HFFc6 (cell line): ENCODE measurements at places on chromosomes 5 and 9. TPM values are rescaled to one million over a fixed set of nuclear protein-coding genes. Genes with fewer than 3 reads are reported as not detected.

- H3K4me3 ChIP-seq, result peak overlapping the region; percentile 94
- H3K27me3 ChIP-seq, result peaks cover 2% of the 10 kb centered on the region
- peaks cover 23% of the 10 kb centered on the region for H3K4me1 ChIP-seq
- peak; percentile 11 for DNase-seq
- peak overlapping the region; percentile 89 for H3K27ac ChIP-seq
- no peaks in the 10 kb centered on the region for H3K36me3 ChIP-seq
These were observed 512 bp downstream of the AK1 start for GRCh38 chr9:127876764-127877562.

DNA sequence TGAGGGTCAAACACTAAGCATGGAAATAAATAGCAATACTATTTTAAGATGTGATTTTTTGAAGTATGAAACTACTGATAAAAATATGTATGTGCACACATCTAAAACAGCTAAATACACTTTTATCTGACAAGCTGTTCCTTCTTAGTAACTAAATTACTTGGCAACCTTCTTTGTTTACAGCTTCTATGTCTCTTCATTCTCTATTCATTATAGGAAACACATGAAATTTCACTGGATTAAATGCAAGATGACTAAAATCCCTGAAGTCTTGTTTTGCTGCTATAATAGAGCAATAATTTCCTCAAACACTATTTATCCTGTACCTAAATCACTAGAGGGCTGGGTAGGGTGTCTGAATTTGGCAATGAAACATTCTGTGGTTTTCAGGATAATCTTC lies 11.7 kb downstream of the RICTOR start:
- DNase-seq, result no peak
- H3K27ac ChIP-seq, result no peak overlapping the region

- peak overlapping the region; percentile 0; the same call in 1 of the 2 replicates for H3K4me3 ChIP-seq
- peak; percentile 33 for DNase-seq
- H3K27me3 ChIP-seq, result no peaks in the 10 kb centered on the region
- peak overlapping the region; percentile 10 for H3K27ac ChIP-seq
- peaks cover 8% of the 10 kb centered on the region; the same call in 1 of the 2 replicates for H3K36me3 ChIP-seq
- H3K4me1 ChIP-seq, result peaks cover 61% of the 10 kb centered on the region
These were observed 72.6 kb downstream of the FGF1 start for GRCh38 chr5:142613271-142613671.

Gene KLF4
- 1.2 to 3.3 TPM (median 2.4 TPM) in 3 replicates for total RNA-seq

GRCh38 chr5:133891390-133891789 lies 77.0 kb downstream of the C5orf15 start:
- H3K4me3 ChIP-seq, result no peak overlapping the region
- no peak for DNase-seq
- peaks cover 20% of the 10 kb centered on the region for H3K27me3 ChIP-seq
- no peak overlapping the region for H3K27ac ChIP-seq
- H3K4me1 ChIP-seq, result no peaks in the 10 kb centered on the region

GRCh38 chr5:169706758-169707450 lies 69.8 kb downstream of the DOCK2 start:
- H3K4me3 ChIP-seq, result peak overlapping the region; percentile 56
- peaks cover 1% of the 10 kb centered on the region; the same call in 1 of the 2 replicates for H3K27me3 ChIP-seq
- peaks cover 72% of the 10 kb centered on the region for H3K4me1 ChIP-seq
- H3K36me3 ChIP-seq, result no peaks in the 10 kb centered on the region
- H3K27ac ChIP-seq, result peak overlapping the region; percentile 91

Gene EIF4E1B
- not detected in 3 replicates for total RNA-seq

DNA sequence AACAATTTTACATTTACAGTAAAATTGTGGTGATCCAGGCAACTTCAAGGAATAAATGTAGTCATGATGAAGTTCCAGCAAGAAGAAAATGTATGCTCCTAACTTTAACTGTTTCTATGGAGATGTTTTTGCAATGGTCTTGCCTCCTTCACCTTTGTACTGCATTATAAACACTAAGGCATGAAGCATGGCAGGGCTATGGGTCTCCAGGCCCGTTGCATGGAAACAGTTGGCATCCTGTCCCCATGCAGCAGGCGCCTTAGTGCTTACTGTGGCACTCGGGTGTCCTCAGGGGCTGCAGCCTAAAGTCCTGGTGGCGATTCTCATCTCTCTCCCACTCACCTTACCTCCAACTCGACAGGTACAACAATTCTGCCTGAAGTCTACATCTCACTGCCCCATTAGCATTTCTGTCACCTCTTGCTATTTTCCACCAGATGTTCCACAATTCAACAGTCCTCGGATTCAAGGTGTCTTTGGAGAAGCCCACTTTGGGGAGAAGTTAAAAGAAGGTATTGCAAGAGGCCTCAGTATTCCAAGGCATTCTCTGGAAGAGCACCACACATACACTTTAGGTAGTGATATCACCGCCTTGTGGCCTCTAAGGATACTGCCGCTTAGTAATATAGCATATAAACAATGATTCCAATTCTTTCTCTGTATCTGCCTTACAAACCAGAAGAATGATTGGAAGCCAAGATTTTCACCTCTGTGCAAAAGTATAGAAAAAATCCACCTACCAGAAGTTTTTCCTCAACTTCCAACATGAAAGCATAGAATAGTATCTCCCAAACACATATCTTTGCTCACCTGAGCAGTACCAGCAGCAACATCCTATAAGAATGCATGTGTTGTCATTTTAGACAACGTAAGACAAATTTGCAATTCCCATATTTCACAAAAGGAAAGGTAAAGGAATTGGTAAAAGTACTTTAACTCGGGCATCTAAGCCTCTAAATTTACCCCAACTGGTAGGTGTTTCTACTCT lies 5.1 kb downstream of the LIFR start:
- H3K36me3 ChIP-seq, result no peaks in the 10 kb centered on the region; the same call in 1 of the 2 replicates
- H3K27ac ChIP-seq, result no peak overlapping the region
- no peaks in the 10 kb centered on the region for H3K27me3 ChIP-seq
- peak; percentile 40 for DNase-seq
- H3K4me1 ChIP-seq, result peaks cover 53% of the 10 kb centered on the region

DNA sequence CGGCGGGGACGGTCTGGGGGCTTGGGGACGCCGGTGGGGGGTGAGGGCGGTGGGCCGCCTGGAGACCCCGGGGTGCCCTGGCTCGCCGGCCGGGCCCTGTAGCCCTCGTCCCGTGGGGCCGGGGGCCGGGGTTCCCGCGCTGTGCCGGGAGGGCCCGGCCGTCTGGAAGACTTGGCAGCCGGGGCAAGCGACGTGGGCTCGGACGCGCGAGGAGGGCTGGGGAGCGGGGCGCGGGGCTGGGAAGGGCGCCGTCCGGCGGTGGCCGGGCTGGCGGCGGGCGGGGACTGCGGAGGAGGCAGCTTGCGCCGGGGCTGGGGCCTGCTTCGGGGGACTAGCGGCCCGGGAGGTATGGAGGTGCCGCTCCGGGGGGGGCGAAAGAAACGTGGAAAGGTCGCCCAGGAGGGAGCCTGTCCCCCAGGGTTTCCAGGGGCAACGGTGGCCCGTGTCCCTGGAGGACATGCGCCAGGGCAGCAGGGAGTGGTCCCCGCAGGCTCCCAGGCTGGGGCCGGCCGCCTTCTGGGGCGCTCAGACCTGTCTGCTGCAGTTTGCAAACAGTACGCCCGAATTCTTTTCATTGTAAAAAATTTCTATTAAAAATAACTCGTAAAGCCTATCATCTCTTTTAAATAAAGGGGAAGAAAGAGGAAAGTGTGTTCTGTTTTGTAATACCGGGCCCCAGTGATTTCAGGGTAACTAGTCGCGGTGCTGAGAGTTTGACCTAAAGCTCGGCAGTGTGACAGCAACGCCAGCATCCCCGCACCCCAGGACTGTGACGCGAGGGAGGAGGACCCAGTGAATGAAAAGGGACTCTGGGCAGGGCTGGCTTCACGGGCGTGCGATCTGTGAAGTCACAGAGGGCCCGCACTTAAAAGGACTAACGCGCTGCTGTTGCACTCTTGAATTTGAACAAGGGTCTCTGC lies 752 bp upstream of the ANKH start:
- H3K27ac ChIP-seq, result peak overlapping the region; percentile 77
- no peaks in the 10 kb centered on the region for H3K36me3 ChIP-seq
- peak overlapping the region; percentile 85 for H3K4me3 ChIP-seq

DNA sequence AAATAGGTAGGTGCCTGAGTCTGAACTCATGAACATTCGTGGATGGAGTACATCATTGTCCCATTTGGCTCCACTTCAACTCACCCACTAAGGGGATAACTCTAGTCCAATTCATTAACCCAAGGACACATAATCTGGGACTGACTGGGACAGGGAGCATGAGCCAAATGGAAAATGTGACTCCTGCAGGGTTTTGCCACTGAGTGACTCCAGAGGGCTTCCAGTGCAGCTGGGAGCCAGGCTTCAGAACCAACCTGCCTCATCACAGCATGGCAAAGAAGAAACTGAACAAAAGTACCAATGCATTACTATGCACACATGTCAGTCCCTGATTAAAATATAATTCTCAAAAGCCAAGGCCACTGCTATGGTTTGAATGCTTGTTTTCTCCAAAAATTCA lies 159.7 kb upstream of the SNX2 start:
- no peak for DNase-seq
- H3K36me3 ChIP-seq, result no peaks in the 10 kb centered on the region
- H3K27me3 ChIP-seq, result no peaks in the 10 kb centered on the region
- H3K4me1 ChIP-seq, result no peaks in the 10 kb centered on the region
- H3K4me3 ChIP-seq, result no peak overlapping the region

Gene GABRA1
- total RNA-seq, result not detected in 3 replicates

DNA sequence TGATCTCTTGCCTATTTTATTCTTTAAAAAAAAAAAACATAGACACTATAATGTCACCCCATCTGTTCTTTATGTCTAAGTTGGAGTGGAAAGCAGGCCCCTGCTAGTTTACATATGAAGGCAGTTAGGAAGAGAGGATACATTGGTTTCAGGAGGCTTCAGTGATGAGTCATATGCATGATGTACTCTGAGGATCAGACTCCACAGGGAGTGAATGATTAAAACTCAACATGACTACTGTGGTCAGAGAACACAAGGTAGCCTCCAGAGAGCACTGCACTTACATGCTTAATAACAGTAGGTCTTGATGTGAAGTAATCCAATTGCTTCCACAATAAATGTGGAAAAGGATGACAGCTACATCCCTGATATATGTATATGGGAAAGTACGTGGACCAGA lies 22.7 kb upstream of the FSTL4 start:
- peak; percentile 26 for DNase-seq
- no peak overlapping the region for H3K4me3 ChIP-seq
- H3K4me1 ChIP-seq, result no peaks in the 10 kb centered on the region
- no peaks in the 10 kb centered on the region for H3K36me3 ChIP-seq
- H3K27ac ChIP-seq, result no peak overlapping the region

Gene GABRP
- total RNA-seq, result not detected in 3 replicates

DNA sequence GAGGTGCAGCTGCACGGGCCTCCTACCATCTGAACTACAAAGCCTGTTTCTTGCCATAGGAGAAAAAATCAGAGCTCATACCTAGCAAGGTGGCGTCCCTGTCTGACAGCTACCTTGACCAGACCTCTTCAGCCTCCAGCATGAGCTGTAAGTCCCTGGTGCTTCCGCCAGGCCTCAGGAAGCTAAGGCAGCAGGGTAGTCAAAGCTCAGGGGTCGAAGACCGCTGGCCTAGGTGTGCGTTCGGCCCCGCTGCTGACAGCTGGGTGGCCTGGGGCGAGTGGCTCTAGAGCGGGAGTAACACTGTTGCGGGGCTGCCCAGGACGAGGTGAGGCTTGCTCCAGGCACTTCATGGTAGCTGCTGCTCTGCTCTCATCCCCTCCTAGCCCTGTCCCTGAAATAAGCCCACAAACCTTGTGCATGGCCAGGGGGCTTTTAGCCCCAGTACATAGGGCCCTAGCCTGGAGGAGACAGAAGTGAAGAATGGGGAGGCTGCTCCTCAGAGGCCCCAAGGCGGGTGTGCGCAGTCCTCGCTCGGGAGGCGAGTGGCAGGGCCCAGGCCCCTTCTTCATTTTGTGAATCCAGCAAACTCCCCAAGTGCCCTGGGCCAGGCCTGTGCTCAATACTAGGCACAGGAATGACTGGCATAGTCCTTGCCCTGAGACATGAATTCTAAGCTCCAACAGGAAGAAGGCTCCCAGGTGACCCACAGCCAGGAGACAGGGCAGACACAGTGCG lies 5.4 kb downstream of the TOR2A start:
- no peak overlapping the region for H3K4me3 ChIP-seq
- peaks cover 9% of the 10 kb centered on the region for H3K4me1 ChIP-seq
- no peaks in the 10 kb centered on the region for H3K36me3 ChIP-seq
- H3K27me3 ChIP-seq, result no peaks in the 10 kb centered on the region

DNA sequence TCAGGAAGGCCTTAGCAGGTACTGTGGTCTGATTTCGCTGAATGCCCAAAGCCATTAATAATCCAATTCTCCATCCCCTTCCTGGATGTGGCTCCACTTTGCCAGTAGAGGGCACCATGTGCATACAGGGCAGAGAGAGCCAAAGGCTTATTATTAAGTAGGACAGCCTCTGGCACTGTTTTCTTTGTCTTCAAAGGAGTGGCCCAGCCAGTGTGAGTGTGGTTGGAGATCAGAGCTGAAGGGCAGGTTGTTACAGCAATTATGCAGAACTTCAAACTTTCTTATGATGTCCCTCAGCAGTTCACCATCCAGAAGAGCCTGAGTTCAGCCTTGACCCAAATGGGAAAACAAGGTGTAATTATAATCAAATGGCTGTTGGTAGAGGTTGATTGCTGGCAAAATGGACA lies 38.6 kb upstream of the CEMIP2 start:
- H3K36me3 ChIP-seq, result no peaks in the 10 kb centered on the region
- DNase-seq, result peak; percentile 80
- no peak overlapping the region for H3K4me3 ChIP-seq
- H3K4me1 ChIP-seq, result peaks cover 4% of the 10 kb centered on the region; the same call in 1 of the 2 replicates

GRCh38 chr9:84557751-84558150 lies 111.8 kb upstream of the NTRK2 start:
- DNase-seq, result no peak
- H3K27ac ChIP-seq, result no peak overlapping the region
- H3K36me3 ChIP-seq, result no peaks in the 10 kb centered on the region; the same call in 1 of the 2 replicates
- H3K4me3 ChIP-seq, result no peak overlapping the region
- peaks cover 3% of the 10 kb centered on the region; the same call in 1 of the 2 replicates for H3K27me3 ChIP-seq

Gene AHRR
- 29.4 to 49.8 TPM (median 44.8 TPM) in 3 replicates for total RNA-seq

Gene SLC2A6
- total RNA-seq, result 10.1 to 12.9 TPM (median 11.6 TPM) in 3 replicates

Gene DNM1
- 17.4 to 32.0 TPM (median 18.6 TPM) in 3 replicates for total RNA-seq

- DNase-seq, result peak; percentile 43
- H3K27me3 ChIP-seq, result no peaks in the 10 kb centered on the region
- peak overlapping the region; percentile 31; the same call in 1 of the 2 replicates for H3K27ac ChIP-seq
These were observed 4.5 kb downstream of the LEAP2 start for GRCh38 chr5:132877938-132878337.

DNA sequence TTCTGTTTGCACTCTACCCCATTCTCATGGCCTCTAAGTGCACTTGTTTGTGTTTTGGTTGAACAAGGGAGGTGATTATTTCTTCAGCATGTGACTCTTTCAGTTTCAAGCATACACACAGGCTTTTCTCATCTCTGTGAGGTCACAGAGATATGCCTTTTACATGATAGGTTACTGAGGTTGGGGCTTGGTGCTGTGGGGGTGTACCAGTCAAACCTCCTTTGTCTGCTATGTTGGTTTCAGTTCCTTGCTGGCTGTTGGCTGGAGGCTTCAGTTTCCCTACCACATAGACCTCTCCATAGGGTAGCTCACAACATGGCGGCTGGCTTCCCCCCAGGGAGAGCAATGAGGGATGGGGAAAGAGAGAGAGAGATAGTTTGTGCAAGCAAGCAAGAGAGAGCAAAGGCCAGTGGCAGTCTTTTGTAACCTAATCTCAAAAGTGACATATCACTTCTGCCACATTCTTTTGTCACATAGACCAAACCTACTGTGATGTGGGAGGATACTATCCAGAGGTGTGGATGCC lies 96.7 kb upstream of the SEMA6A start:
- H3K27ac ChIP-seq, result no peak overlapping the region
- H3K4me1 ChIP-seq, result no peaks in the 10 kb centered on the region
- no peak overlapping the region for H3K4me3 ChIP-seq

GRCh38 chr5:14744296-14745187 lies 80.0 kb downstream of the OTULIN start:
- peaks cover 43% of the 10 kb centered on the region for H3K4me1 ChIP-seq
- H3K27ac ChIP-seq, result peak overlapping the region; percentile 69
- H3K27me3 ChIP-seq, result peaks cover 2% of the 10 kb centered on the region; the same call in 1 of the 2 replicates
- H3K4me3 ChIP-seq, result peak overlapping the region; percentile 5; the same call in 1 of the 2 replicates

Gene PRSS3
- total RNA-seq, result 22.0 to 40.7 TPM (median 31.1 TPM) in 3 replicates
